ENCODE measurements at places on chromosomes 2 and 18.

- no peak for DNase-seq
These were observed 1.1 kb downstream of the TTL start for GRCh38 chr2:112483042-112483473.

DNA sequence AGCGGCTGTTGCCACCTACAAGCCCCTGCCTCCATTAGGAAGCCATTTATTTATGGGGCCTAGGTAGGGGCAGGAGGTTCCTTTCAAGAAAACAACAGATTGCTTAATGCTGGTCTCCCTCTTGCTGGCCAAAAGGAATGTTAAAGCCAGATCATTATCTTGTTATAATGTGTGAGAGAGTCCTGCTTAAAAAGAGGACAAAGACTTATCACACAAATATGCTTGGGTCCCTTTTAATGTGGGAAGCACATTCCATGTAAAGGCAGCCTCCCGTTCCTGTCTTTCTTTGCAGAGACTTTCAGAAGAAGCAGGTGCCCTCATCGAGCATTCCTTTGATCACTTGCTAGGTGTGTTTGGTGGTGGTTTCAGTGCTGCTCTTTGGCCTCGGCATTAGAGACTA, 76.4 kb downstream of the AGAP1 start:
- DNase-seq: no peak

GRCh38 chr2:102053096-102053495, 61.3 kb downstream of the IL1R2 start:
- no peak for DNase-seq

- no peak for DNase-seq
These were observed 10.2 kb downstream of the CYRIA start for GRCh38 chr2:16655445-16655837.

DNA sequence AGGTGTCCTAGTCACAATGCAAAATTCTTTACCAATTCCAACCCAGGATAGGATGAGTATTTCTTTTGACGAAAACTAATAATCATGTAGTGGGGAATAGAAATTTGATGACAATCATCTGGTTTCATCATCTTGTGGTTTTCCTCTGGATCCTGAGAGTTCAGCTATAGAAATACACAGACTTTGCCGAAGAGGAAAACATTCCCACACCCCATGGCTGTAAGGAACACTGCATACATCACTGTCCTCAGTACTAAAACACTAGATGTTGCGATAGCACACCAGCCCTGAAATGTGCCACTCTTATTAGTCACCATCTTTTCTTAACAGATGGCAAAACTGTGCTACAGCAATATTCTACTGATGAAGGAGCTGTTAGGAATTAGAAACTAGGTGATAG, 29.4 kb downstream of the CERKL start:
- DNase-seq: no peak

Data from NCI-H1436 treated with DMSO at 0.1 percent for 48 hours (cell line).